ENCODE measurements at places on chromosomes 2 and 18.

DNA sequence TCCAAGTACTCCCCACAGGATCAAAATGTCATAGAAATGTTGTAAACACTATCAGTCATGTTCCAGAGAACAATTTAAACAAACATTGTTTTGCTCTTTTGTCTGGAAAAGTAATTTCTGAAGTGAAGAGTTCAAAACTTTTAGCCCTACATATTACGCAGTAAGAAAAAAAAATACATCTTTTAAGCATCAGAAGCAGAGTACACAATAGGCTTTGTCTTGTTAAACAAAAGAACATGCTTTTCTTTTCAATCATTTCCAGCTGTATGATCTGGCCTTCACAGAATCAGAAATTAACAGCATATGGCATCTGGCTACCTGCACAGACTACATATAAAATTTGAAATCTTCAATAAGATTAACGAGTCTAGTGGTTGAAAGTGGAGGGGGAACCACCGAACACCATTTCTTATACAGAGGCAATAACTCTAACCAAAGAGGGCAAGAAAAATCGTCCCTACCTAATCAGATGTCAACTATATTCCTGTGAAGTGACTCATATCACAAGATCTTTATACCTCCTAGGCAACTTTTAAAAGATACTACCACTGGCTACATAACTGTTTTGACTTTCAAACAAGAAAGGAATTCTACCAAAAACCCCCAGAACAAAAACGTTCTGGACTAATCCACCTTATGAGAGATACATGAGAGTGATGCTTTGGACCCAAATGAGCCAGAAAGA lies 149.3 kb downstream of the EXOC6B start:
- DNase-seq: no peak

DNA sequence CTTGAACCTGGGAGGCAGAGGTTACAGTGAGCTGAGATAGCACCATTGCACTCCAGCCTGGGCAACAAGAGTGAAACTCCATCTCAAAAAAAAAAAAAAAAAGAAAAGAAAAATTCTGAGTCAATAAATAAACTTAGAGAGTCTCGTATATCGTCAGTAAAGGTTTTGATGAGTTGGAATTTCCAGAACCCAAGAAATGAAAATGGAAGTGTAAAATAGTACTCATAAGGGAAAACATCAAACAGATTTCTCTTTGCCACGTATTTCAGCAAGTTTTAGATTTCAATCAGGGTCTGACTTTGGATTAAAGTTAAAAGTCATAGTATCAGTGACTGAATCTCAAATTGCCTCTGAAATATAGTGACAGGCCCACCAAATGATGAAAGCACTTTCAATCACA lies 71.4 kb upstream of the SPOPL start:
- DNase-seq: no peak

GRCh38 chr18:2912357-2913299 lies 65.8 kb downstream of the EMILIN2 start:
- DNase-seq: no peak

DNA sequence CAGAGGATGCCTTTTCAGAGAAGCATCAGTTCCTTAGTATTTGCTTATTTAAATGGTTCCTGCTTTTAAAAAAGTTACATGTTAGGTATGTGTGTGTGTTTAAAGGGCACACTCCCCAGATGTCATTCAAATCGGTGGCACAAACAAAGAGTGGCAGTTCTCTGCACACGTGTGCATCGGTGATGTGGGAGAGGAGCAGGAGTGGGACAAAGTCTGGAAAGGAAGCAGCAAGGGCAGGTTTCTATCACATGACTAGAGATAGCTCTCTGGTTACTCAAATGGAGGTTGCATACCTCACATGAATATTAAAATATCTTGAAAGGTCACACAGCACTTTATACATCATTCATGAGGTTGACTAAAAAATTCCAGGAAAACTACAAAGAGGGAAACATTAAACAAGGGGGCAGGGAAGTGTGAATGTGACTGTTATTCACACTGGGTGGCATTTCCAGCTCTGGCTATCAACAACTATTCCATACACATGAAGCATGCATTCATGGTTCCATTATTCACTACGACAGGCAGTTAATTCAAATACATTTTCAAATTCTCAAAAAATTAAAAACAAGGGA lies 64.7 kb downstream of the SEPTIN10 start:
- no peak for DNase-seq

- DNase-seq: no peak
Observed at GRCh38 chr2:69080071-69080470, 67.1 kb downstream of the ANTXR1 start.

DNA sequence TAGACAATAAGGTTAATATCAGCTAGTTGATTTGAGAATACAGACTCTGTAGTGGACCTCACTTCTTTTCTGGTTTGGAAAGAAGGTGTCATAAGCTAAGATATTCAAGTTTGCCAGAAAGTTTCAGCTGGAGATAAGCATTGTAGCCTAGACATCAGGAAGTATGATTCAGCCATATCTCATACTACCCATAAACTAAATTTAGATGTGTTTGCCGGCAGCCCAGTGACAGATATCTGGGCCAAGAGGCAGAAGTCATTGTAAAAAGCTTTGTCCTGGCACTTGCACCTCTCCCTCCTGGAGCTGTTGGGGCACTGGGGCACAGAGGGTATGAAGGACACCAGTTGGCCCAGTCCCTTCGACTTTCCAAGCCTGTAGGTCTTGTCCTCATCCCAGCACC lies 128.0 kb downstream of the EPHA4 start:
- no peak for DNase-seq

GRCh38 chr18:46621111-46621766 lies 35.8 kb downstream of the LOXHD1 start:
- DNase-seq: no peak

DNA sequence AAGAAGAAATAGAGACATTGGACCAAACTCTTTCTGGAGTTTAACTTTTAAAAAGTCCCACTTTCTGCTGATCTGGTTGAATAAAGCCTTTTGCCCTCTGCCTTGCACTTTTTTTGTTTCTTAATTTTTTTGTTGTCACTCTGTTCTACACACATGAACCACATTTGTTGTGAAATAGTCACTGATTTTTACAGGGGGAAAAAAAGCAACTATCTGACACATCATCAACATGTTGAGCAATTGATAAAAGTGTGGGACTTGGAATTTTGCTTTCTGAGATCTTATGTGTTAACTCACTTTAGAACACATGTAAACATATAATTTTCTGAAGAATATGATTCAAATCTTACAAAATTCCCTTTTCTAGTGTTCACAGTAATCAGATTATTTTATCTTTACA lies 414.8 kb upstream of the FIGN start:
- no peak for DNase-seq

DNA sequence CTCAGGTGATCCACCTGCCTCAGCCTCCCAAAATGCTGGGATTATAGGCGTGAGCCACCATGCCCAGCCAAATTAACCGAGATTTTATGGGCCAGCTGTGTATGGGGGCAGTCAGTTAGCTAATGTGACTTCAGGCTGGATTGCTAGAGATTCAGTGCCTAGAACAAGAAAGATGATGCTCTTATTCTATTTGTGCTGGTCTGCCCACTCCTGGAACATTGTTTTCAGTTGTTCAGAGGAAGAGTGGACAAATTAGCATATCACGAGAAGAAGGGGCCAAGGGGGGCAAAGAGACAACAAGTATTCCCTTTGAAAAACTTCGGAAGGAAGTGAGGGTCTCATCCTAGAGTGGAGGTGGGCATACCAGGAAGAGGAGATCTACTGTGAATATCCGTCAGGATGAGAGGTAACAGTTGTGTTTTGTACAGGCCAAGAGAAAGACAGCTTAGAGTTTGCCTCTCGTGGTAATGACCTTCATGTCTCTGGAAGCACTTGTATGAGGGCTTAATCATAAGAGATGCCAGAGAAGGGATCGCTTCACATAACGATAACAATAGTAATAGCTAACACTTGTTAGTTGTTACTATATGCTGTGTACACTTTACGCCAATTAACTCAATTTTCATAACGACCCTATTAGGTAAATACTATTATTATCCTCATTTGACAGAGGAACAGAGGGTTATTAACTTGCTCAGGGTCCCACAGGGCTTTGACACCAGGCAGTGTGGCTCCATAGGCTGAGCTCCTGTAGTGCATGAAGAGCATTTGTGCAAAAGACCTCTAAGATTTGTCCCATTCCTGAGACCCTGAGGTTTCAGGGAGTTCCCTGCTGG lies 138.3 kb downstream of the DDX1 start:
- no peak for DNase-seq

- DNase-seq: peak; percentile 21
Observed at GRCh38 chr2:26245810-26246209, 1.1 kb downstream of the HADHB start.

DNA sequence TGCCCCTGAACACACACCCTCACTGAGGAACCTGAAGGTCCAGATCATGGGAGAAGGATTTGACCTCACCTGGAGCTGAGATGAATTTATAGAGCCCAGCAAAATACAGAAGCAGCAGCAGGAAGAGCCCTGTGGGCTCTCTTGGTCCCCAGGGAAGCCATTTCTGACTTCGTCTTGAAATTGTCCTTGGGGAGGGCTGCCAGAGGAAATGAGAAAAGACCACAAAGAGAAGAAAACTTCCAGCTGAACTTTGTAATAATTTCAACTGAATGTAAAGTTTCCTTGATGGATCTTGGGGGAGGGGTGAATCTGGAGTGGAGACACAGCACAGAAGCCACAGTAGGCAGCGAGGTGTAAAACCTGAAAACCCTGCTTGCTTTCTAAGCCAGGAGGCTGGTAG lies 500.9 kb upstream of the NXPH2 start:
- DNase-seq: no peak

GRCh38 chr2:130998561-130998960 lies 94.7 kb downstream of the FAM168B start:
- no peak for DNase-seq

DNA sequence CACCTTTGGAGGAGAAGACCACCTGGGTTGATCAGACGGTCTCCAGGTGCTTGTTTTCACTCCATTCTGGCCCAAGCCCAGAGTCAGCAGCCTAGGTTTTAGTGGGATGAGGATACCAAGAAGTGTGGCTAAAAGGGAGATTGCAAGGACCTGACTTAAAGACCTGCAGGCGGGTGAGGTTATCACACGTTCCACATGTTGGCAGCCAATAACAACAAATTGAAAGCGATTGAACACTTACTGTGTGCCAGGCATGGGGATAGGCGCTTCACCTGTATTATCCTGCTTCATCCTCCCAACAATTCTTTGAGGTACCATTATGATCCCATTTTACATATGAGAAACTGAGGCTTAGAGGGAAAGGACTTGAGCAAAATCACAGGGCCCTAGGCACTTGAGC lies 5.0 kb downstream of the ARL4C start:
- no peak for DNase-seq

GRCh38 chr18:67373636-67374035 lies 142.9 kb downstream of the DSEL start:
- no peak for DNase-seq

- no peak for DNase-seq
Observed at GRCh38 chr2:227829337-227829736, 15.7 kb downstream of the CCL20 start.

DNA sequence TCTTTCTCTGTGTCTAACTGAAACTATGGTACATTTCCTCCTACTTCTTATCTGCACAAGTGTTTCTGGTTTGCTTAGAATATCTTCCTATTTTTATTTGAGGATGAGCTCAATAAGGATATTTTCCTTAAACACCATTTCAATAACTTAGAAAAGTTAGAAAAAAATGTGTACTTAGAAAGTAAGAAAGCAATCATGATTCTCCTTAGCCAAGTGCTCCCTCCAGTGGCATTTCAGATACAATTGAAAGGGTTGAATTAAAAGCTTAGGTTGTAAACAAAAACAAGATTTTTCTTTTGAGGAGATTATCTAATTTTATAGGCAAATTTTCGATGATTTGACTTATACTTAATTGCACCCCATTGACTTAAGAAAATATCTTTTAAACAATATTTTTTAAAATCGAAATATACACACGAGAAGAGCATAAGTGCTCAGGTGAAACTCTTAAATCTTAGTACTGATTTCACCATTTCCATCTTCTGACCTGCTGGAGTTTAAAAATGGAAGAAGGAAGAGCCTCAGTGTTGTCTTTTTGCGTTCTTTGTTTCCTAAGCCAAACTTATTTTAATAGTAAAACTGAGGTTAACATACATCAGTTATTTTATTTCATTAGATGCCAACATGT lies 26.9 kb downstream of the C18orf63 start:
- DNase-seq: no peak

DNA sequence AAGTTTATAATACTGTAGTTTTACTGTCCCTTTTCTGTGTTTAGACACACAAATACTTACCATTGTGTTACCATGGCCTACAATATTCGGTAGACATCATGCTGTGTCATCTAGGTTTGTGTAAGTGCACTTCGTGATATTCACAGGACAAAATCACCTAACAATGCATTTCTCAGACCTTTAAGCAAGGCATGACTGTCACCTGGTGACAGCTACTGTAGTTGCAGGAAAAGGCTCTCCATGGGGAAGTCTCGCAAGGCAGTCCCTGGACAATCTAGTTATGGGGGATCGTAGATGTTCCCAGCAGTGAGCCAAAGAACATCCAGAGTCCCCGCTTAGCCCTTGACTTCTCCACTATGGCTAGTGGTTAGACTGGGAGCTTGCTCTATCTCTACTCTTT lies 73.1 kb downstream of the EIF2AK3 start:
- DNase-seq: no peak
